SK-N-SH treated with all-trans-retinoic acid at 6 μM for 48 hours (cell line): ENCODE measurements at places on chromosomes 5 and 9.

GRCh38 chr9:69485466-69485865 is 160.5 kb downstream of the ENTREP1 start:
- ATAC-seq, result no peak

DNA sequence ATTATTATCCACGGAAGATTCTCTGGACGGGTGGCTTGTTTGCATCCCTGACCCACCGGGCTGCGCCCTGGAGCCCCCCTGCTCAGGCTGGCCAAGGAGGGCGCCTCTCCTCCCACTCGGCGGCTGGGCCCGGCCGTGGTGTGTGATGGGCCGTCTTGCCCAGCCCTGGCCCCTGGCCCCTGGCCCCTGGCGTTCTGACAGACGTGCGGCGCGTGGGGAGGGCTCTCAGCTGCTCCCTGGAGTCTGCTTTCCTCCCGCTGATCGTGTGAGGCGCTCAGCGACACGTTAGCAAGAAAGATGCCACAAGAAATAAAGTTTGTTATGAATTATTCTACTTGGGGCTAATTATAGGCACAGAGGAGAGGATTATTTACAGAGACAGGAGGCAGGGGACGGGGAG is 33.3 kb downstream of the UNC5A start:
- no peak for ATAC-seq

- no peak for ATAC-seq
Observed at GRCh38 chr5:128825826-128826225, 139.5 kb upstream of the SLC27A6 start.

GRCh38 chr9:124008303-124008693 is 3.3 kb upstream of the LHX2 start:
- no peak for ATAC-seq

DNA sequence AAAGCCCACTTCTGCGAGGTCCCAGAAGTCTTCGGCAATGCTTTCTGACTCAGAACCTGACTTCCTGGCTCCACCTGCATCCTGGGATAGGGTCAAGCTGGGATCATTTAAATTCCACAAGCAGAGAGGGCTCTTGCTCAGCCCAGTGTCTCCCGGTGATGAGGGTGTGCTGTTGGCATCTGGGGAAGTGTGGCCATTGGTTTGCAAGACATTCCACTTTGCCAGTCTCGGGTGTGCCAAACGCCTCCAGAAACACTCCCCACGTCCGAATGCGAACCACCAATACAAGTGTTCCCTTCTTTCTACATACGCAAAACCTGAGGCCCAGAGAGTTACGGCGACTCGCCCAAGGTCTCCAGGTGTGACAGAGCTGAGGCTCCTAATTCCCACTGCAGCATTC is 43.1 kb upstream of the FCN2 start:
- no peak for ATAC-seq
